Right cardiac atrium (tissue), 5 donors: ENCODE measurements at places on chromosomes 3 and 15. TPM values are rescaled to one million over a fixed set of nuclear protein-coding genes. Genes with fewer than 3 reads are reported as not detected.
A peak's percentile ranks its signal among the peaks of the same experiment; 100 is the strongest.

DNA sequence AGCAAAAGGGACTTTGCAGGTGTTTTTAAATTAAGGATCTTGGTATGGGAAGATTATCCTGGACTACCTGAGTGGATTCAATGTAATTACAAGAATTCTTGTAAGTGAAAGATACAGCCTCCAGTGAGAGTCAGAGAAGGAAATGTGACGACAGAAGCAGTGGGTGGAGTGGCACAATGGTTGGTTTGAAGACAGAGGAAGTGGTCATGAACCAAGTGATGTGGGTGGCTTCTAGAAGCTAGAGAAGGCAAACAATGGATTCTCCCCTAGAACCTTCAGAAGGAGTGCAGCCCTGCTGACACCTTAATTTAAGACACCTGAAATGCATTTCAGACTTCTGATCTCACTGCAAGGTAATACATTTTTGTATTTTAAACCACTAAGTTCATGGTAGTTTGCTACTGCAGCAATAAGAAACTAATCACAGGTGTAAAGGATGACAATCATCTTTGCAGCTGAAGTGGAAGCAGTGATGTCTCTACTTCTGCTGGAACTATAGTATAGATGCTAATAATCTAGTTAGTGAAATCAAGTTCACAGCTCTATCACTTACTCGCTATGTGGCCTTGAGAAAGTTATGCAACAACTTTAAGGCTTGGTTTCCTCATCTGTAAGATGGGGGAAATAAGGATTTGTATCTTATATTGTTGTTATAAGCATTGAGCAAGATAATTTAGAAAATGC is 403.4 kb upstream of the SUCLG2 start:
- DNase-seq: no peak

DNA sequence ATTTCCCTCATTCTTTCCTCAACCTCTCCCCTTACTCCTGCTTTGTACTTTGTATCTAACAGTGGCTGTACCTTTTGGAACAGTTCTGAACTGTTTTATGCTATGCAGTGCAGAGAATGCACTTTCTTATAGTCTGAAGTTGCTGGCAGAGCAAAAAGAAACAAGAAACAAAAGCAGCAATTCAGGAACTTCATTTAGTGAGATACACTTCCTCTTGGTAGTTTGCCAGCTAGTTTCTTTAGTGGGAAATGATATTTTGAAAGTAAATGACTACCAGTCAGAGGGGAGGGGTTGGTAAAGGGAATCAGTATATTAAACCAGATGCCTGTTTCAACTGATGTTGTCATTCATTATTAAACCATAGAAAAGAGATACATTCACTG is 55.0 kb upstream of the CHD2 start:
- no peak for DNase-seq

DNA sequence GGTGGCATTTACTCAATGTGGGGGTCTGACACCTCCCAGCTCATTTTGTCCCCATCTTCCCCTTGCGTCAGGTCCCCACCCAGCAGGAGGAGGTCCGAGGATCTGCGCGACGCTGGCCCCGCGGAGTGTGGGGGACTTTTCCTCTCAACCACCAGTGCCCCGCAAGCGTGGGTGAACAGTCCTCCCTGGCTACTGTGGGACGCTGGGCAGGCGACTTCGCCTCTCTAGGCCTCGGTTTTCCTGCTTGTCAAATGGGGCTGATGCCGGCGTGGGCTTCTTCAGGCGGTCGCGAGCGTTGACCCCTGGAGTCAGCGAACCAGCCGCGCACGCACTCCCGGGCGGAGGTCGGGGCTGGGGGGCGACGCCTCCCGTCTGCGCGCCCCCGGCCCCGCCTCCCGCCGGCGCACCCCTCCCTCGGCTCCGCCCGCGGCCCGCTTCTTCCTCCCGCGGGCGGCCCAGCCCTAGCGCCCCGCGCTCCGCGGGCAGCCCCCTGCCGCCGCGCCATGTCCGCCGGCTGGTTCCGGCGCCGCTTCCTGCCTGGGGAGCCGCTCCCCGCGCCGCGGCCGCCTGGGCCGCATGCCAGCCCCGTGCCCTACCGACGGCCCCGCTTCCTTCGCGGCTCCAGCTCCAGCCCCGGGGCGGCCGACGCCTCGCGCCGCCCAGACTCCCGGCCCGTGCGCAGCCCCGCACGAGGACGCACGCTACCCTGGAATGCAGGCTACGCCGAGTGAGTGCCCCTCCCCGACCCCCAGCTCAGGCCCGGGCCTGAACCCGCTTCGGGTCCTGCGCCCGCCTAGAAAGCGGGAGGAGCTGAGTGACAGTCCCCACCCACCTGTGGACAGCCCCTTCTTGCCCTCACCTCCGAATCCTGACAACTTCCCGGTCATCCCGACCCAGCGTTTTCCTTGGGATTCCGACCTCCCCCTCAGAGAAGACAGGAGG is at the start of gene PPM1M:
Gene PPM1M (plus strand): TSS at position 438 of the 942 bp plus-strand sequence. CDS start 66 bp downstream, at position 504.
- DNase-seq: peak; percentile 84

DNA sequence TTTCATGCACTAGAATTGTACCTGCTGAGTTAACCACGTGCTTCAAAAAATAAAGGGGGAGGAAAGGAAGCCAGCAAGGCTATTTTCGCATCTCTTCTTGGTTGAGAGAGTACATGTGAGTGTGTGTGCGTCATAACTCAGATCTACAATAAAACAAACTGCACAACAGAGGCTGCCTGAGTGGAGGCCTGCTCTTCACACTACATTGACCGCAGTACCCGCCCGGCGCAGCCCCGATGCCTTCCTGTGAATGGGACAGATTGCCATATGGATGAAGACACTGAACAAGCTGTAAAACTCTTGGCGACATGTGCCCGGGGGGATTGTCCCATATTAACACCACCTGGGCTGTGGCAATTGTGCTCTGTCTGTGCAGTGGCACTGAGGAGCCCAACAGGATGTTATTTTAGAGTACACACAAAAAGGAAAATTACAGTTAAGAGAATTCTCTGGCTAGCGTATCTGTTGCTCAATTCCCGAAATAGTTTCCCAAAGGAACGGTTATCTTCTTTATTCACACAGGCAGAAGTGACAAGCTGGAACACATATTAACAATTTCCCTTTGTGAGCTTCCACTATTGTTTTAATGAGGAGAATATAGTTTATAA is 551.5 kb downstream of the FOXP1 start:
- peak; percentile 48 for DNase-seq

GRCh38 chr15:99058421-99058870 is 46.4 kb upstream of the SYNM start:
- peak; percentile 50 for DNase-seq

GRCh38 chr15:41792000-41792637 is 17.8 kb downstream of the MAPKBP1 start:
- no peak for DNase-seq

GRCh38 chr3:74267131-74267530 is 347.3 kb downstream of the CNTN3 start:
- no peak for DNase-seq

GRCh38 chr3:55782351-55782750 is 295.2 kb upstream of the WNT5A start:
- DNase-seq: no peak

DNA sequence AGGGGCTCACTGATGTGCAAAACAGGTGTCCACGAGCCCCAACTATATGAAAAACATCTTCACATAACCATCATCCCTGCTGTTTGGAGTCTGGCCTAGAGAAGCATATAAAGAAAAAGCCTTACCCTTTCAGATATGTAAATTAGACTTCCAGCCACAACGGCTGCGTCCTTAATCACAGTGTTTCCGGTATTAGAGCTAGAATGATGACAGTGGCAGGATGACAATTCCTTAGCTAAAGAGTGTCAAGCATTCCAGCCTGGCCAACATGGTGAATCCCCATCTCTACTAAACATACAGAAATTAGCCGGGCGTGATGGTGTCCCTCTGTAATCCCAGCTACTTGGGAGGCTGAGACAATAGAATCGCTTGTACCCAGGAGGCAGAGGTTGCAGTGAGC is 19.5 kb upstream of the SAMD7 start:
- DNase-seq: no peak

- DNase-seq: peak; percentile 80
Observed at GRCh38 chr15:84878504-84878903, 6.0 kb upstream of the SLC28A1 start.

- DNase-seq: no peak
Observed at GRCh38 chr15:39640665-39641064, 59.8 kb downstream of the THBS1 start.

DNA sequence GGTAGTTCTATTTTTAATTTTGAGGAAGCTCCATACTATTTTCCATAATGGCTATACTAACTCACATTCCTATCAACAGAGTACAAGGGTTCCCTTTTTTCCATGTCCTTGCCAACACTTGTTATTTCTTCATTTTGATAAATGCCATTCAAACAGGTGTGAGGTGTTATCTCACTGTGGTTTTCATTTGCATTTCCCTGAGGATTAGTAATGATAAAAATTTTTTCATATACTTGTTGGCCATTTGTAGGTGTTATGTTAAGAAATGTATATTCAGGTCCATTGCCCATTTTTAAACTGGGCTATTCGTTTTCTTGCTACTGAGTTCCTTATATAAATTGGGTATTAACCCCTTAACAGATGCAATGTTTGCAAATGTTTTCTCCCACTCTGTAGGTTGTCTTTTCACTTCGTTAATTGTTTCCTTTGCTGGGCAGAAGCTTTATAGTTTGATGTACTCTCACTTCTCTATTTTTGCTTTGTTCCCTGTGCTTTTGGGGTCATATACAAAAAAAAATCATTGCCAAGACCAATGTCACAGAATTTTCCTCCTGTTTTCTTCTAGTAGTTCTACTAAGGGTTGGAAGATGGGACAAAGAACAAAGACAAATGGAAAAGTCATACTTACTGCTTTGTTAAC is 11.0 kb upstream of the VPS39 start:
- no peak for DNase-seq

- DNase-seq: no peak
Observed at GRCh38 chr15:61076598-61077170, 152.4 kb downstream of the RORA start.

DNA sequence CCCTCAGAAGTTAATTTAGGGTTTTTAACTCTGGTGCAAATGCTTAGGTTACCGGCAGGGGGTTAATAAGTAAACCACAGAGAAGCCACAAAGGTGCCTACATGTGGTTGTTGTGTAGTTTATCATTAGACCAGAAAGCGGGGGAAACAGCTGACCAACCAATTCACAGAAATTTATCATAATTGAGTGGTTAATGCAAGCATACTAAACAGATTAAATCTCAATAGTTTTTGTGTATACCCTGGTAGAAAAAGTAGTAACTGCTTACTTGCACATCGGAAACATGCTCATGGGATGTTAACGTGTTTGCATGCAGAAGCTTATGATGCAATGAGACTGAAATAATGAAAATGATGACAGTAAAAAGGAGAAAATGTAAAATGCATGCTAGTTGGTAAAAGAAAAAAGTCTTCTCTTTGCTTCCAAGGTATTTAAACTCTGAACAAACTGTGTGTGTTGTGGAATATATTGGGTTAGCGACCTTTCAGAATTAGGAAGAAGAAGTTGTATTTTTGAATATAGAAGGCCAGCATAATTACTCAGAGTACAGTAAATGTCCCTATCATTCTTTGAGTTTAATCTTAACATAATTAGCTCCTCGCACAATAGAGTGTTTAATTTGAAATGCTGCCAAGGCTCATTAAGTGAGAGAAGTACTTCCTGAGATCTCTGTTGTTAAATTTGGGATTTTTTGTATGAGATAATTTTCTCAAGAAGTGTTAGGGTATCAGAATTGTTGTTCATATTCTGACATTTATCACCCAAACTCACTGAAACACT is 316.2 kb downstream of the PTPRG start:
- DNase-seq: no peak

DNA sequence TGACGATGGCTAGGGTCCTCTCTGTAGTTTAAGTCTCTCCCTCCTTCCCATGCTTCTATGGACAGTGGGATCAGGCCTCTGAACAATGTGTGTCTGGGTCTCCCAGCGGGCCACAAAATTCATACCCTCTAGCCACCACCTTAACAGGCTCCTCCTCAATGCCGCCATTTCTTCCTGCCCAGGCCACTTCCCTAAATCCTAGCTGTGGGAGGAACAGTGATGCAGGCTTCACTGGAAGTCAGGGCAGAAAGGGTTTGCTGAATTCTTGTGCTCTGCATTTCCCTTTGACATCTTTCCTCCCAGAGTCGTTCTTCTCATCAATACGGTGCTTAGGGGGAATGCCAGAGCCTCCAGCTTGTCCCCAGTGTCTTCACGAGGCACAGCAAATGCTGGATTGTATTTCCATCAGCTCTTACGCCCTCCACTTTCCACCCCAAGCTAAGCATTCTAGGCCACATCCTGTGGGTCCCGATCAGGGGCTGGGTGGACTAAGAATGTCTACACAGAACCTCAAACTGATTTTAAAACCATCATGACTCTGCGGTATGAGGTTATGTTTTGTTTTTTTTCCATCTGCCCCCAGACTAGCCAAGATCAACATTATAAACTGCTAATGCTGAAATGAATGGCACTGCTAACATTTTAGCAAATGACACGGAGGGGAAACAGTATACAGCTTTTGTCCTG is 11.9 kb upstream of the LDHAL6B start:
- DNase-seq: no peak

DNA sequence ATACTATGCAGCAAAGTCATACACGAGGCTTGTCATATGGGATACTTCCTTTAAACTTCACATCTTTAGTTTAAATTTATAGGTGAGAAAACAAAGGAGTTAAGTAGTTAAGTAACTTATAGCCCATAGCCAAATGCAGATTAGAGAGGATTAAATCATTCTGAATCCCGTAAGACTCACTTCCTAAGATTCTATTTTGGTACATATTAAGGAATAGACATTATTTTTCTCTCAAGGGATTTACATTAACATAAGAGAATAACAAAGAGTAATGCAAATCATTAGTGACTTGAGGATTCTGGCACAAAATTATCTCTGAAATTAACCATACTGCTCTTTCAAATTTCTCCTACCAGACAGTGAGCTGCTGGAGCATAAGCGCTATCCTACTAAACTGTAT is 747.4 kb upstream of the ARPP21 start:
- DNase-seq: no peak

GRCh38 chr3:195035345-195036202 is 235.4 kb downstream of the XXYLT1 start:
- DNase-seq: no peak

GRCh38 chr3:42595682-42596081 is 4.8 kb upstream of the NKTR start:
- DNase-seq: no peak

DNA sequence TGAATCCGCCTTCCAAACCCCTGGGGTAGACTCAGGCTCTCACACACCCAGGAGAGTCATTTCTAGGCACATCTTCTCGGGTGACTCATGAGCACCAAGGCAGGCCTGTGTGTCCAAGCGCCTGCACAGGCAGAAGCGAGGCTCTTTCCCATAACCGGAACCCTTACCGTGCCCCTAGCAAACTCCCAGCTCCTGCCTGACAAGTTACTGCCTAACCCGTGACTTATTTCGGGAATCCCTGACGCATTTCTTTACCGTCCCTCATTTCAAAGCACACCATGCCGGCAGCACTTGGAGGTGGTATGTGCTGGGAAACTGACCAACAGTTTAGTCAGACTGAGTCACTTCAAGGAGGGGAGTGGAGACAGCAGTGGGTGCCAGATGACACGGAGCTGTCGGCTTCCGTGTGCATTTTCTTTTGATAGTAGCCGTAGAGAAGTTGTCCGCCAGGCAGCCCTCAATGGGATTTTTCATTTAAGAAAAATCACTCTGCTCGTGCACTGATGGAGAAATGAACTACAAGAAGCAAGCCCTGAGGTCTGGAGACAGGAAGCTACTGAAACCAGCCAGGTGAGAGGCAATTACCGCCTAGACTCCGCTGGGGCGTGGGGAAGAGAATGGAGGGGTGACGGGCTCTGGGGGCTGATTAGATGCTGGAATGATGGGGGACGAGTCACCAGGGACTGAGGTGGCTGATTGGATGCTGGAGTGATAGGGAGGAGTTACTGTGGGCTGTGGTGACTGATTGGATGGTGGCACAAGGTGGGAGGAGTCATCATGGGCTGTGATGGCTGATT is 17.3 kb upstream of the HRH1 start:
- no peak for DNase-seq

ABHD17C gene
- 2.6 TPM for total RNA-seq

GOLGA6B gene
- not detected for total RNA-seq

PLSCR2 gene
- total RNA-seq: not detected
